ENCODE measurements at places on chromosomes 12 and 14.

GRCh38 chr12:27922531-27923139 lies 49.9 kb downstream of the PTHLH start:
- no peak for DNase-seq

GRCh38 chr14:100193417-100194357 lies 34.2 kb upstream of the DEGS2 start:
- DNase-seq: no peak

DNA sequence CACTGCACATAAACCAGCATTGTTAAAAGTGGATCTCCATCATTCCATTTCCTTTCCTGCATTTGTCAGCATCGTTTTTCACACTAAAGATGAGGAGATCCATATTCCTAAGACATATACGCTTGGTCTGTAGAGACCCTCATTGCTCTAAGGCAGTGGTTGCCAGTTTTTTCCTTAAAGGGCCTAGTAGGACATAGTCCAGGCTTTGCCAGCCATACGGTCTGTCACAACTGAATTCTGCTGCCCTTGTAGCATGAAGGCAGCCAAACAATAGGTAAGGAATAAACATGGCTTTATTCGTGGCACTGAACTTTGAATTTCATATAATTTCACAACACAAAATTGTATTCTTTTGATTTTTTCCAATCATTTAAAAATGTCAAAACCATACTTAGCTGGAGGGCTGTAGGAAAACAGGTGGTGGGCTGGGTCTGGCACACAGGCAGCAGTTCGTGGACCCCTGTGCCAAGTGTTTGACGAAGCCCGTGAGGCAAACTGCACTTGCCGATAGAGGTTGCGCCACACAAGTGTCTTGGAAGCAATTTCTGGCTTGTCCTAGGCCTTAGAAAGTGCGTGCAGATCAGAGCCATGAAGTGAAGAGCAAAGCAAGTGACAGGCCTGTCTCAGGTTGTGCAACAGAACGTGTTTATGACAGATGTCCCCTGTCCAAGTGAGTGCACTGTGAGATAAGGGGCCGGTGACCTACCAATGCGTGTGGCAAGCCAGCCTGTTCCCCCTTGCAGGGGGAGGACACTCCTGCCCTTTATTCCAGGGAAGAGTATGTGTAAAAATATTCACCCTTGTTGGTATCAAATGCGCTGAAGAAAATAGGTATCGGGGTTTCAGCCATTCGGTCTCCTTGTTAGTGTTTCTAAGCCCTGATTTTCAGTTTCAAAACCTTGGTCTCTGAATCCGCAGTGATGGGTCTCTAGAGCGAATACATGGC lies 916 bp upstream of the CHPT1 start:
- no peak for DNase-seq

DNA sequence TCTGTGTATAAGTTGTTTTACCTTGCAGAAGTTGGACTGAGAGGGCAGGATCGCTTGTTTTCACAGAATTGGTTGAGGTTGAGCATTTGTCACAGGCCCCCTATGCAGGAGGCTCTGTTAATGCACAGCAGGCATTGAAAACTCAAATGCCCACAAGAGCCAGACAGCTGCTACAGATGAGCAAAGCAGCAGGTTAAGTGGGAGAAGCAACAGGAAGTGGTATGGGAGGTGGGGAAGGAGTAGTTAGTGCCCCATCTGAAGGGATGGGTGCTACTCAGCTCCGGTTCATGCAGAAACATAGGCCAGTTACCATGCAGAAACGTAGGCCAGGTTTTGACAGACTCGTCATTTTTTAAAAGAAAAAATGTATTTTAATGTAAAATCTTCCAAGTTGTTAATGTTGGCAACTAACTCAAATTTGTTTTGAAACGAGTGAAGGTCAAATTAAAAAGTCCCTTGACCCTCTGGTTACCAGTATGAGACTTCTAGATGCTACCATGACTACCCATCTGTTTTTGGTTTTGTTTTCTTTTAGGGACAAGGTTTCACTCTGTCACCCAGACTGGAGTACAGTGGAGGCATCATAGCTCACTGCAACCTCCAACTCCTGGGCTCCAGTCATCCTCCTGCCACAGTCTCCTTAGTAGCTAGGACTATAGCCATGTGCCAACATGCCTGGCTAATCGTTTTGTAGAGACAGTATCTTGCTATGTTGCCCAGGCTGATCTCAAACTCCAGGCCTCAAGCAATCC lies 84.7 kb upstream of the FRMD6 start:
- no peak for DNase-seq

DNA sequence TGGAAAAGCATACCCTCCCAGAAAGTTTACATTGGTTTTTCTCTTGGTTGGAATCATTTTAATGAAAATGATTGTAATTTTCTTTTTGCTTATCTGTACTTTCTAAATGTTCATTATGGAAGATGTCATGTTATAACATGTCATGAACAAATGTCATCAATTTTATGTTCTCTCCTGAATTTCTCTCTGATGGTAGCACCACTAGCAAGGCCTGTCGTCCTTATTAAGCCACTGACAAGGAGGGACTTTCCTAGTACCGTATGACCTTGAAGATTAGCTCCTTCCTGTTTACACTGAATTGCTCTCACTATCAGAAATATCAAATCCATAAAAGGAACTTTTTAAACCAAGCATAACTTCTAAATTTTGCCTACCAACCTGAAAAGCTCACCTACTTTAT lies 99.0 kb downstream of the ESR2 start:
- DNase-seq: peak; percentile 55

DNA sequence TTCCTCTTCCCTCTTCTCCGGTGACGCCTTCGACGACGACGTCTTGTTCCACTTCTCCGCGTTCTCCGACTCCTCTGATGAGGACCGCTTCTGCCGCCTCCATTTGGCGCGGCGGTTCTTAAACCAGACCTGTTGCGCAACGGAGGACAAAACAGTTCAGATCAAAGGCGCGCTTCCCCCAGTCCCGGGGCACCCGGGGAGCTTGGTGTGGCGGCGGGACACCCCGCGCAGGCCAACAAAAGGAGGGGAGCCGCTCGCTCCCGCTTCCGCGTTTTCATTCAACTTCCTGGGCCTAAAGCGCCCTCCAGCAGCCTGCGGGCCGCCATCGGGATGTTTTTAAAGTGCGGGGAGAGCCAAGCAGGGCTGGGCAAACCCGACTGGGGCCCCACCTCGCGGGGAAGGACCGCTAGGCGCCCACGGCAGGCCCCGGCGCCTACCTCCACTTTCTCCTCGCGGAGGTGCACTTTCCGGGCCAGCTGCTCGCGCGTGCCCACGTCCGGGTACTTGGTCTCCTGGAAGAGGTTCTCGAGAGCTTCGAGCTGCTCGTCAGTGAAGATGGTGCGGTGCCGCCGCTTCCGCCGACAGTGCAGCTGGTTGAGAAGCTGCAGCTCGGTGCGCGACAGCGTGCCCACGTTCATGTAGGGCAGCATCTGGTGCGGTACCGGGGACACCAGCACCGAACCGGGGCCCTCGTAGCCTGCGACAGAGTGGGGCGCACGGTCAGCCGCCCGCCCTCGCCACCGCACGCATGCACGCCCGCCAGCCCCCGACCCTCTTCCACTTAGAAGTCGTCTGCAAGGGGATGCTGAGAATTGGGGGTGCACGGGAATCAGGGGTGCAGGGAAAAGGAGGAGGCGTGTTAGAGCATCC lies 1.2 kb downstream of the GSC start:
- DNase-seq: no peak

DNA sequence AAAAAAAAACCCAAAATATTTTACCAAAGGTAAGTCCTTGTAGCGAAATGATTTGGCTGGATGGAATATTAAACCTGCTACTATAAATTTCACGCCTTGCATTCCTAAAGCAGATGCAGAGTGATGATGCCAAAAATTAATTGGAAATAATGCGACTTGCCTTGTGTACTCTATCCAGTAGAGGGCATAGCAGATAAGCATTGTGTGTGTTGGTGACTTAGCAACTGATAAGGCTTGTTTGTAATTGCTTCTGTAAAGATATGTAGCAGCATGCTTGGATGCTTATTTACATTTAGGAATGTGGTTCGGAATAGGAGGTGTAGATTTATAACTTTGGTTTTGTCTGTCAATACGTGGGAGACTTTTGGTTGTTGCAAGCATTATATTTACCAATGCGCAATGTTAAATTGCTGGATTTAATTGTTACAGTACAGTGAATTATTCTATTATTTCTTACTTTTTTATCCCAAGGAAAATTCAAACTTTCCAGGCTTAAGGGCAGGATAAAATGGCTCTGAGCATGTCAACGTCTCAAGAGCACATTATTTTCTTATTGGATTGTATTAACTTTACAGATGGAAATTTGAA lies 80.5 kb downstream of the TMEM260 start:
- no peak for DNase-seq

- no peak for DNase-seq
Measured at GRCh38 chr12:2248087-2248900, 195.5 kb downstream of the CACNA1C start.

- no peak for DNase-seq
Measured at GRCh38 chr12:100632445-100632892, 59.0 kb downstream of the GAS2L3 start.

- DNase-seq: no peak
Measured at GRCh38 chr14:80867091-80867490, 74.4 kb downstream of the CEP128 start.

- no peak for DNase-seq
Measured at GRCh38 chr12:10095971-10096370, 2.8 kb downstream of the CLEC1A start.

- DNase-seq: peak; percentile 19
Measured at GRCh38 chr12:8156845-8157244, at the start of gene ZNF705A. Gene ZNF705A (plus strand): TSS chr12:8157015. CDS start chr12:8172626, 15,611 bp downstream.

- DNase-seq: no peak
Measured at GRCh38 chr14:92005019-92005418, 34.8 kb downstream of the TRIP11 start.

DNA sequence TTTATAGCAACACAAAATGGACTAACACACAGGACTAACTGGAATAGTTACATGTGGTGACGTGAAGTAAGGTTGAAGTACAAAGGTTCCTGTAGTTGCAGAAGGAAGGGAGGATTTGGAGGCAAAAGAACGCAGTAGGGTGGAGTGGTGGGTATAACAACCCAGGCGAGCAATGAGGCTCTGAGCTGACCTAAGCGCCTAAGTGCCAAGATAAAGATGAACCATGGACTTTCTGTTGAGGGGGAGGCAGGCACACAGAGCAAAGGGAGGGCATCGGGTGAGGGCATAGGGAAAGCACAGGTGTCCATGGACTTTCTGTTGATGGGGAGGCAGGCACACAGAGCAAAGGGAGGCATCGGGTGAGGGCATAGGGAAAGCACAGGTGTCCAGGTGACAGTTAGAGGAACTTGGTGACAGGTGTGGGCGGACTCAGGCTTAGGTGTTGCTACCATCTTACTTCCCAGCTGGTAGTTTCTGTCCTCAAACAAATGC lies 15.2 kb downstream of the SCNN1A start:
- no peak for DNase-seq

DNA sequence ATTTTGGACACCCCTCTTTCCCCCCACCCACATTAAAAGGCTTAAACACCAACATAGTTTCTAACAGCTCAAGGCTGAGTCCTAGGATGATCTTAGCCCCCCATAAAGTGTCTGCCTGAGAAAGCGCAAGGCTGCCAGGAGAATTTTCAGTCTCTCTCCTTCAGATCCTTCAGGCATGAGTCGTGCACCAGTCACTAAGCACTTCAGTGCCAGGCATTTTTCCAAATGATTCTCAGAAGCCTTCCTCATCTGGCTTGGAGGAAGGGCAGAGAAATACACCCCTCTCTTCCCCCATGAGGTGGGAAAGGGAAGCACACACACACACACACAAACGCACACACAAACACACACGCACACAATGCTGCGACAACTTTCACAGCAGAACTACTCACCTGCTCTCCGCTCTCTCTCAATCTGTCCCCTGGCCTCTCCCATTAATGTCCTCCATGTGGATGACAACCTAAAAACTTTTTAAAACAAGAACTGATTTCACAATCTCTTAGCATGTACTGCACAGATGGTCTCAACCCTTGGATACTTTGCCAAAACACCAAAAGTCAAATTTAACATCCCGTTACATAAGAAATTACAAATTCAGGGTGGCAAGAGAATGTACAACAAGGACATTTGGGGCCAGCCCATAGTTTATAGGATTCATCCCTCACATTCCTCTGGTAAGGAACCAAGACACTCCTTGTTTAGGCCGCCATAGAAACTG lies 49.8 kb downstream of the CKAP4 start:
- no peak for DNase-seq

DNA sequence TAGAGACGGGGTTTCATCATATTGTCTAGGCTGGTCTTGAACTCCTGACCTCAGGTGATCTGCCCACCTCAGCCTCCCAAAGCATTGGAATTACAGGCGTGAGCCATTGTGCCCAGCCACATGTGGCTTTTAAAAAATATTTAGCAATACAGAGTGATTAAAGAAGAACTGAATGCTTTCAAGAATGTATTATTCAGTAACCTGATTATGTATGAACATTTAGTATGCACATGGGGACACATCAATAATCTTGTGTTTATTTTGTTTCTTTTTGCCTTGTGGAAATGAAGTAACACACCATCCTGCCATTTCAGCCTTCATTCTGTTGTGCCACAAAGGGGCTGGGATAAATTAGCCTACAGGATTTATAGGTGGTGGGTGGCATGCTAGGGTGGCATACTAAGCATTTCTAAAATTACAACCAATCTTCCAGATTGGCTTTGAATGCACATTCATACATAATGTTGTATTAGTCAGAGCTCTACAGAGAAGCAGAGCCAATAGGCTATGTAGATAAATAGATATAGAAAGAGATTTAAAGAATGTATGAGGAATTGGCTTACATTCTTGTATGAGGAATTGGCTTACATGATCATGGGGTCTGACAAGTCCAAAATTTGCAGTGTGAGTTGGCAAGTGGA lies 25.5 kb upstream of the TXNRD1 start:
- DNase-seq: no peak

GRCh38 chr12:84822525-84822924 lies 90.1 kb downstream of the SLC6A15 start:
- no peak for DNase-seq

GRCh38 chr14:34257505-34257904 lies 204.5 kb downstream of the SPTSSA start:
- DNase-seq: no peak

DNA sequence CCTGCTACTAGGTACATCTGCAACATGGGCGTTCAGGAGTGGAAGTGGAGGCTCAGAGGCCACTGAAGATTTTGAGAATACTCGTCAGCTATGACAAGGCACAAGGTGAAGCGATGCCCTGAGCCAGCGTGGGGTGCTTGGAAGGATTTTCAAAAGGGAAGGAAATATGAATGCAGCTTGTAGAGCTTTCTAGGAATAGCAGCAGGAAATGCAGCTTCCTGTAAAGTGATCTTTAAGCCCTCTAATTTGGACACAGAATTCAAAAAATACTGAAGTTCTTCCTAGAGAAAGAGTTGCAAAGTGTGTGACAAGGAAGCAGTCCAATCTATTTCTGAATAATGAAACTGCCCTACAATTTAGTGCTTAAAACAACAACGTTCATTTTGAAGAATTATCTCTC lies 13.2 kb upstream of the C1S start:
- no peak for DNase-seq

DNA sequence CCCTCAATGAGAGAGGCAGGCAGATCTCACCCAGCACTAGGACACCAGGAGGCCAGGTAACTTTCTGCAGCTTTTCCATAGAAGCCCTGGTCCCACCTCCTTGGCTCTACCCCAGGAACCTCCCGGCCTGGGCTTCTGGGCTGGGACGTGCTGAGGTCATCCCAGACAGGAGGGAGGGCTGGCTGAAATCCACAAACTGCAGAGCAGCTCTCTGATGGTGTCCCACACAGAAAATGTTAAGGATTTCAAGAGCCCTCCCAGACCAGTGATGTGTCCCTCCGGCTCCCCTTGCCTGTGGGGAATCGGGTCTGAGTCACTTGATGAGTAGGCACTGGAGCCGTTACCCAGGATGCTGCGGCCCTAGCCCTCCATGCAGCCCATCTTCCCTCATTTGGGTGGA lies 124.1 kb downstream of the ESRRB start:
- DNase-seq: no peak

- DNase-seq: peak; percentile 28
Measured at GRCh38 chr12:101455685-101456084, 19.5 kb upstream of the SPIC start.
